ENCODE measurements at places on chromosomes 12 and 14.

GRCh38 chr14:61584331-61584741 is 111.0 kb upstream of the HIF1A start:
- no peak for DNase-seq

DNA sequence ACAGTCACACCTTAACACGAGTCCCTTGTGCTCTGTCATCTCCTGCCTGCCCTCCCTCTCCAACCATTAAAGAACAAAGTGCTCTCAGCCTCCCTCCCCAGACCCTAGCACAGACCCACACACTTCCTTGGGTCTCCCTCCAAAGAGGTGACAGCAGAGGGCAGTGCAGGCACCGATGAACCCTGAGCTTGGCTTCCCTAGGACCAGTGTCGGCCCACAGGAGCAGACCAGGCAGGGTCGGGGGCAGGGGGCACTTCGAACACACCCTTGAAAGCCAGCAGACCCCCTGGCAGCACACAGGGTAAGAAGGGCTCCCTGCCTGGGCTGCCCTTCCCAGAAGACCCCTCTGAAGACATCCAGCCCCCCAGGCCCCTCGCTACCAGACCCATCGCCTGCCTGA is 7.0 kb downstream of the CDK2AP1 start:
- no peak for DNase-seq

- peak; percentile 45 for DNase-seq
Observed at GRCh38 chr14:61470261-61470960, 149.0 kb downstream of the PRKCH start.

GRCh38 chr12:74941670-74942069 is 268.0 kb downstream of the KCNC2 start:
- no peak for DNase-seq

DNA sequence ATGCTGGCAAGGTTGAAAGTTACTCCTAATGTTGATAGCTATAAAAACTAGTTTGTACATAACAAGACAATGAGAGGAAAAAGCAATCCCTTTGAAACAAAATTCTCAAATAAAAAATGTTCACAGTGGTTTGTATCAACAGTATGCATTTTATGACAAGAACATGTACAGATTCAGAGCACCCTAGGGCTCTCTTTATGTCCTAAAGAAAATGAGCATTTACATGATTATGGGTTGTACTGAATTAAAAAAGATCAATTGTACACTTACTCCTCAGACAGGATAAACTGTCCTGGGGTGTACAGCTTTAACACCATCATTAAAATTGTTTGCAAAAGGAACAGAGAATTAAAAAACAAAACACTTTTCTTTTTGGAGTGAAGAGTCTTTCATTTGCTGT is 22.2 kb downstream of the PPP1CC start:
- no peak for DNase-seq

GRCh38 chr12:87768501-87769287 is 260.5 kb downstream of the C12orf50 start:
- DNase-seq: no peak

DNA sequence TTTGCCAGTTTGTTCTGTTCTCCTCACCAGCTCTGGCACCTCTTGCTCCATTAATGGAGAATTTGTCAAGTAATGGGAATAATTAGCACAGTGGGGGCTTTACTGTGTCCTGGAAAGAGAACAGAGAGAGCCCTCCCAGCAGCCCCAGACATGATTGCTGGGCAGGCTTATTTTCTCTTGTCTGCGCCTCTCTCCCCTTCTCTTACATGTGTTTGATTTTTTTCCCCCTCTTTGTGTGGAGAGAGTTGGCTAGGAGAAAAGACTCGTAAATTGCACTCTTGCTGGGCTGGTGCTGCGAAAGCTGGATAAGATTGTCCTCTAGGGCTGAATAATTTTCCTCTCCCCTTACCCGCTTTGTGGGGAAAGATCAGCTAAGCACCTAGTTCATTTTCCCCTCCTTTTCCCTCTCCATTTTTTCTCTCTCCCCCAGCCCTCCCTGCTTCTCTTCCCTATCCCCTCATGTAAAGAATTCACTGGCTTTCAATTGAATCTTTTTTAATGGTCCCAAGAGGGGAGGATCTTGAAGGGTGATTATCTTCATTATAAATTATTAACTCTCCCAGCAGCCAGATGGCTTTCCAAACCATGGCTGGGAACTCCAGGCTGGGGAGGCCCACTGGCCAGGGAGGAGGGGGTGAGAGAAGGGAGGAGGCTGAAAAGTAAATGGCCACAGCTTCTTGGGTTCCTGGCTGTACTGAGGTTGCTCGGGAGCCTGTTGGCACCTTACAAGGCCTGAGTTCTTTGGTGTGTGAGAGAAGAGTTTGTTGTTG is 62.2 kb downstream of the NRXN3 start:
- no peak for DNase-seq

GRCh38 chr12:117067016-117067415 is 32.2 kb downstream of the TESC start:
- no peak for DNase-seq

DNA sequence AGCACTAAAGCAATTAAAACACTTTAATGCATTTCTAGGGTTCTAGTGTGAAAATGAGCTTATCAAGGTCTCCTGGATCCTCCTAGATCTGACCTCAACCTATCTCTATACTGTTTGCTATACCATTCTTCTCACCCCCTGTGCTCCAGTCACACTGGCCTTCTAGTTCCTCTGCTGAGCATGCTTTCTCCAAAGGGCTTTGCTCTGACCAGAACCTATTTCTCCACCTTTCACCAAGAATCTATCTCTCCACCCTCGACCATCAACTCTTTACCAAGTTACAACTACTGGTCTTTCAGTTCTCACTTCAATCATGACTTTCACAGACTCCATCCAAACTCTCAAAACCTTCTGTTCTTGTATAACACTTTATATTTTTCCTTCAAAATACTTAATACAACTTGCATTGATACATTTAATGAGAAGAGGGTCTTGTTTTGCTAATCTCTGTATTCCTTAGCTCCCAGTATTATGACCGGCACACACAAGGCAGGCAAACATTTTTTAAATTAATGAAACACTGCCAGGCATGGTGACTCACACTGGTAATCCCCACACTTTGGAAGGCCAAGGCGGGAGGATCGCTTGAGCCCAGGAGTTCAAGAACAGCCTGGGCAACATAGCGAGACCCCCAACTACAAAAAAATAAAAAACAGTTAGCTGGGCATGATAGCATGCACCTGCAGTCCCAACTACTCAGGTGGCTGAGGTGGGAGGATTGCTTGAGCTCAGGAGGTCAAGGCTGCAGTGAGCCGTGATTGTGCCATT is 22.8 kb downstream of the PPP1R12A start:
- DNase-seq: no peak

DNA sequence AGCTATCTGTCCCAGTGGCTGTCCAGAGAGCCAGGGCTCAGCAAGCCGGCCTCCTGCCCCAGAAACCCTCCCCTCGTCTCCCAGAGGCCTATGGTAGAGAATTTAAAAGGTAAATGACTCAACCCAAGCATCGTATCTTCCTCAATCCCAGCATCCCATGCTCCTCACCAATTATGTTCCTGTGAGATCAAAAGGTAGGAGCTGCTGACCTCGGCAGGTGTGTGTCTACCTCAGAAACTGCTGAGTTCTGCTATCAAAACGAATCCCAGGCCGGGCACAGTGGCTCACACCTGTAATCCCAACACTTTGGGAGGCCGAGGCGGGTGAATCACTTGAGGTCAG is 49.3 kb downstream of the FOXN3 start:
- no peak for DNase-seq

- DNase-seq: no peak
Observed at GRCh38 chr12:40632933-40633332, 59.3 kb upstream of the CNTN1 start.

- no peak for DNase-seq
Observed at GRCh38 chr12:95227818-95228356, 10.3 kb downstream of the VEZT start.

- DNase-seq: no peak
Observed at GRCh38 chr14:100469632-100470522, 117.3 kb downstream of the BEGAIN start.

DNA sequence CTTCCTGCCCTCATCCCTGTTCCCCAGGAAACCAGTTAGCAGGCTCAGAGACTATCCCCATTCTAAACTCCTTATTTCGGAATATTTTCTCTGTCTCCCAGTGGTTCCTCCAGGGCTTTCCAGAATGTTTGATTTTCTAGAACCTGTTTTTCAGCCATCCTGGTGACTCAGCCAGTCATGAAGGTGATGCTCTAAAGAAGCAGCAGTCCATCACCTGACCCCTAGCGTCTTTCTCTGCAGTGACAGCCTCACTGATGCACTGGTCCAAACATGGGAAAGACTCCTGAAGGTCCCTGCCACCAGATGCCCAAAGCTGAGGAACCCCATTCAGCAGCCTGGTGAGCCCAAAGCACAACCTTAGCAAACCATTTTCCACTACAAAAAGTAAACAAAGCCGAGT is 212.6 kb downstream of the PHETA1 start:
- DNase-seq: no peak

DNA sequence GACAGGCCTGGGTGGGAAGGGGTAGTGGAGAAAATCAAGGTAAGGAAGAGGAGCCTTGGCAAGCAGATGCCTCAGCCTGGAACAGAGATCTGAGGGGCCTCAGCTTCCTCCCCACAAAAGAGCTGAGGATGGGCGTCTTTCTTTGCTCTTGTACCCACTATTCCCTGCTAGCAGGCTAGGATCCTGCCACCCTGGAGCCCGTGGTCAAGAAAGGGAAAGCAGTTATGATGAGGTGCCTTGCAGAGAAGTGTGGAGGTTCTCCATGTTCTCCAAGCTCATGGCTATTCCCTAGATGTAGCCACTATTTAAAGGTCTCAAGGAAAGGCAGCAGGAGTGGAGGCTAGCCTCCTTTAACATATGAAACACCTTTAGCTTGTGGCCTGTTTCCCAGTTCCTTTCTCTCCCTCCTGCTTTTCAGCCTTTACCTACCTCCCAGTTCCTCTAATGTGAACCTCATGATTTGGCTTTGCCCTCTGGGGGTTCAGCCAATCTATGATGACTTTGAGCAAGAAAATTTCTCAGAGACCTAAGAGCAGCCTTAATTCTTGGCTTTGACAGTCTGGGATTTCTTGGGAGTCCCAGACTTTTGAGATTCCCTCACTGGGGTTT is 1.1 kb downstream of the IKZF4 start:
- DNase-seq: no peak

- DNase-seq: no peak
Observed at GRCh38 chr12:110289044-110289710, 8.1 kb downstream of the ATP2A2 start.

- no peak for DNase-seq
Observed at GRCh38 chr14:75433631-75434071, 5.8 kb downstream of the JDP2 start.

DNA sequence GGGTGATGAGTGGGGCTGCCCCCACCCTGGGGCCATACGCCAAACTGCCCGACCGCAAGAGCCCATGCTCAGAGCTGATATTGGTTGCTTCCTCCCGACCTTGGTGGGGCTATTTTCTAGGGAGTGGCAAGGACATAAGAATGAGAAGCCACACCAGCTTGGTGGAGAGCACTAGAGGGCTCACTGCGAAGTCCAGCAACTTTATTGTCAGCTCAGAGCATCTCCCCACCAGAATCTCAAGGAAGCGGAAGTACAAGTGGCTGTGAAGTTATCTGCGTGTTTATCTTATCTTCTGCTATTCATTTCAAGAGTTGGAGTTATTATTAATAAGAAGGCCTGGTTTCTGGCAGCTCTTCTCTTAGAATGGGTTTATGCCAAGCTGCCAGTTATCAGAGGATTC is 4.9 kb upstream of the PLXNC1 start:
- DNase-seq: no peak

DNA sequence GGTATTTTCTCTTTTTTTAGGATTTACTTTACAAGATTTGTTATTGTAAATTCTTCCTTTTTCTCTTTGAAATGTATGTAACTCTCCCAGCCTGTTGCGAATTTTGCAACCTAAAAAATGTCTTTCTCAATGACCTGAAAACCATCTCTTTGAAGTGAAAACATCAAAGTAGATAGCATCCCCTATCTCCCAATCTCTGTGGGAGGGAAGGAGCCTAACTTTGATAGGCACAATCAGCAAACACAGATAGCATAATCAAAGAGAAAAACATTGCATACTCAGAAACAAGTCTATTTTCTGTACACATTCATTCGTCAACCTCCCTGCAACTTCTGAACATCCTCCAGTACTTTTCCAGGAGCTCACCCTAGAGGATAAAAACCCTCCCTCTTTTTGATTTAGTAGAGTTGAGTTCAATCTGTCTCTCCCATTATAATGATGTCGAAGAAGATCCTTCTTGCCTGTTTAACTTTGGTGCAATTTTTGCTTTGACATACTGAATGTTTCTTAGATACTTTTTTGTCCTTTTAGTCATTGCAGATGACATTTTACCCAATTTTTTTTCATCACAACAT is 849.2 kb upstream of the LRFN5 start:
- no peak for DNase-seq

GRCh38 chr12:132284827-132285741 is 44.3 kb downstream of the GALNT9 start:
- DNase-seq: no peak

GRCh38 chr12:15404485-15404884 is 82.2 kb downstream of the PTPRO start:
- DNase-seq: no peak

DNA sequence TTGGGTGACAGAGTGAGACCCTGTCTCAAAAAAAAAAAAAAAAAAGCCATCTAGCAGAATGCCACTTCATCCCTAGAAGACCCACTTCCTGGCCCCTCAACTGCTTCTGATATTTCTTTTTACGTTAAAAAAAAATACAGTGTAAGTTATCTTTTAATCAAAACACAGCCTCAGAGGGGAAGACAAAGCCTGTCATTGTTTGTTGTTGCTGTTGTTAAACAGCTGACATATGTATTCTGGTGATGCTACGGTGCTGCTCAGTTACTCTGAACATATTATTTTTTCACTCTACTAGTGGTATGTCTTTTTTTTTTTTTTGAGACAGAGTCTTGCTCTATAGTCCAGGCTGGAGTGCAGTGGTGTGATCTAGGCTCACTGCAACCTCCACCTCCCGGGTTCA is 75.4 kb downstream of the PAPLN start:
- no peak for DNase-seq

DNA sequence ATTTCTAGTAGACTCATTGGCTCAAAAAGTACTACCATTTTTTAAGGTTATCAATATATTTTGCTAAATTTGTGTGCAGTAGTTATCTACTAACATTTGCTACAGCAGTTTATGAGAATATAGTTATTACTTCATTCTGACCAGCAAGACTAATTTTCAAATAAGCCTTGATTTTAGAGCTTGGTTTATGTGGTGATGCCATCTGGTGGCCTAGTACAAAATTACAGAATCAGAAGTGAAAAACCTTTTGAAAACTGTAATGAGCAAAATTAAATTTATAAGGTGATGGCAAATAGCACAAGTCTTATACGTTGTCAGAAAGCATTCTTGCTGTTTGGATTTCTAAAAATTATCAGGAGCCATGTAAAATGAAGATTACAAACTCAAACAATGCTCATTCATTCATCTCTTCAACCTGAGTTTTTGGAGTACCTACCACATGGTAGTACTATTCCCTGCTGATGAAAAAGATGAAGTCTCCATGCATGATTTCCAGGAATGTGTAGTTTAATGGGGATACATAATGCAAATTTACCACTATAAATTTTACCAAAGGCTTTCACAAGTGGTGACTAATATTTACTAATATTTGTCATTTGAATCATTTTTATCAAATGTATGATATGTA is 51.0 kb downstream of the MAGOHB start:
- peak; percentile 12 for DNase-seq

All from NCI-H526 treated with DMSO at 0.1 percent for 48 hours (cell line).